Smooth muscle cell of the coronary artery (primary cell): ENCODE measurements at places on chromosomes 3 and 15. TPM values are rescaled to one million over a fixed set of nuclear protein-coding genes. Genes with fewer than 3 reads are reported as not detected.

The FAM227B gene
- 2.1 and 4.4 TPM in 2 replicates for total RNA-seq

The ZNF80 gene
- total RNA-seq, result not detected in 2 replicates

The CLEC3B gene
- 0.98 and 46.7 TPM in 2 replicates for total RNA-seq

The RETNLB gene
- total RNA-seq, result not detected in 2 replicates

The ARHGAP11A gene
- 6.5 and 12.5 TPM in 2 replicates for total RNA-seq

The ALDH1L1 gene
- under 0.01 and 0.08 TPM in 2 replicates for total RNA-seq

The LINGO1 gene
- total RNA-seq, result not detected in 2 replicates

The SKOR1 gene
- under 0.01 TPM in 1 of 2 replicates, not detected in the other for total RNA-seq

The PLCH1 gene
- total RNA-seq, result under 0.01 TPM in 1 of 2 replicates, not detected in the other

The TIGIT gene
- total RNA-seq, result not detected in 2 replicates

The GOLGA6L7 gene
- not detected in 2 replicates for total RNA-seq

The LRRC2 gene
- total RNA-seq, result 2.0 and 4.7 TPM in 2 replicates
